PC-9 (cell line): ENCODE measurements at places on chromosomes 2 and 18. TPM values are rescaled to one million over a fixed set of nuclear protein-coding genes. Genes with fewer than 3 reads are reported as not detected.

Gene ACSL3
- 300 and 446 TPM in 2 replicates for total RNA-seq

Gene MYCN
- total RNA-seq, result not detected in 2 replicates

Gene FBXO36
- total RNA-seq, result 3.6 and 3.9 TPM in 2 replicates

DNA sequence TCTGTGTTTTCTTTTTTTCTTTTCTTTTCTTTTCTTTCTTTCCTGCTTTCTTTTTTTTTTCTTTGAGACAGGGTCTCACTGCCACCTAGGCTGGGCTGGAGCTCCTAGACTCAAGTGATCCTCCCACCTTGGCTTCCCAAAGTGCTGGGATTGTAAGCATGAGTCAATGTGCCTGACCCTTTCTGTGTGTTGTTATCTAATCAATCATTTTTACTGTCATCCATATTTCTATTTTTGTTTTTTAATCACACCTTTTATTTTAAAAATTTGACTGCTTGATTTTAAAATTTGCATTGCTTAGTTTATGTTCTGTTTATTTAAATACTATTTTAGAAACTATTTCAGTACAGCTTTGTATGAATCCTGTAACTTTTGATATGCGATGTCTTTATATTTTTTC, 19.2 kb downstream of the LCLAT1 start:
- no peaks in the 10 kb centered on the region for H3K4me1 ChIP-seq
- H3K36me3 ChIP-seq, result no peaks in the 10 kb centered on the region; the same call in 1 of the 2 replicates
- H3K27me3 ChIP-seq, result no peaks in the 10 kb centered on the region
- H3K27ac ChIP-seq, result no peak overlapping the region
- no peak overlapping the region for H3K4me3 ChIP-seq
- no peak for DNase-seq

- H3K27ac ChIP-seq, result no peak overlapping the region
- no peaks in the 10 kb centered on the region for H3K36me3 ChIP-seq
- DNase-seq, result no peak
- no peak overlapping the region for H3K4me3 ChIP-seq
Measured at GRCh38 chr2:209499069-209499468, 75.2 kb downstream of the MAP2 start.

DNA sequence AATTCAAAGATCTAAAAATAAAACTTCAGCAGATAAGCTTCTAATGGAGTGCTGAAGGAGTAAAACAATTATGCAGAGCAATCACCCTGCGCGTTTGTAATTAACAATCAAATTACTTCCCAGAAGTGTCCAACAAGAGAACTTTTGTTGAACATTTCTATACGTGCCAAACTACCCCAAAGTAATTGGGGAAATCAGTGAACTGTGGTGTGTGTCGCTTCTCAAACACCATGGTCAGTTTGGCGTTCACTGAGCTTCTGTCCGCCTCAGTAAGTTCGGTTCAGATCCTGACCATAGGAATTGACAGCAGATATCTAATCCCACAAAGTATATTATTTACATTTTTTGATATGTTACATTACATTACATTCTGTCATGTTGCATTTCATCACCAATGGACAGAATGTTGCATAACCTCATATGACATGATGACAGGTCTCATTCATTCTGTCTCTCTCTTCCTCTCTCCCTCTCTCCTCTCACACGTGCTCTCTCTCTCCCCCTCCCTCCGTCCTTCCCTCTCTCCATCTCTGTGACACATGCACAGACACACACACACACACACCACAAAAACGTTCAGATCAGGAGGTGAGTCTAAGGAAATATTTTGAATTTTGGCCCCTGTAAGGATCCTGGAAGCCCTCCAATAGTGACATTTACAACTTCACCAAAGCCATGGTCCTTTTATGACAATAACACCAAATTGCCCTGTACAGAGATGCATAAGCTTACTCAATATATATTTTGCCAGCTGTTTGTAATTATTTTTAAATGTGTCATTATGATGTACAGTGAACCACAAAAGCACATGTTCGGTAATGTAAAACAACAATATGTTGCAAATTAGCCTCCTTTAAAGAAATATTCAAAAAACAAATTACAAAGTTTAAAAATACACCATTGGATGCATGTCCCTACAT, 269.2 kb downstream of the FIGN start:
- H3K36me3 ChIP-seq, result no peaks in the 10 kb centered on the region
- no peak overlapping the region for H3K4me3 ChIP-seq
- no peaks in the 10 kb centered on the region for H3K4me1 ChIP-seq
- DNase-seq, result no peak
